ENCODE measurements at places on chromosomes 1 and 21.

- no peaks in the 10 kb centered on the region for H3K27me3 ChIP-seq
- no peaks in the 10 kb centered on the region for H3K4me1 ChIP-seq
- H3K36me3 ChIP-seq, result peaks cover 14% of the 10 kb centered on the region
- H3K27ac ChIP-seq, result no peak overlapping the region
- no peak for DNase-seq
- no peak overlapping the region for H3K4me3 ChIP-seq
Measured at GRCh38 chr21:28875078-28875477, 117.6 kb downstream of the LTN1 start.

DNA sequence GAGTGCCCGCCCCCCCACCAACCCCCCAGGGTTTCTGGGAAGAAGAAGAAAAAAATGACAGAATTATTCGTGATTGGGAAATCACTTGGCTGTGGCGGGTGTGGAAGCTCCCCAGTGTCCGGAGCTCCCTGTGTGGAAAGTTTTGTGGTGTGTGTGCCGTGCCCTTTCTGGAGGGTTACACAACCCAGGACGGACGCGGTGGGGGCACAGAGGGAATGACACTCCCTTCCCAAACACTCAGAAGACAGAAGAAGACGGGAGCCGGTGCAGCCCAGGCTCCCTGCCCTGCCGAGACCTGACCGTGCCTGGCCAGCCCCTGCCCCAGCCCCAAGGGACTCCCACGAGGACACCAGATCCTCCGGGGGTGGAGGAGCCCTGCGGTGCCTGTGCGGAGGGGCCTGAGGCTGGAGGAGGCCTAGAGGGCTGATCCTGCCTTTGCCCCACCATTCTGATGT is 33.0 kb upstream of the ADARB1 start:
- H3K36me3 ChIP-seq, result no peaks in the 10 kb centered on the region
- no peak for DNase-seq
- H3K4me1 ChIP-seq, result peaks cover 19% of the 10 kb centered on the region
- H3K4me3 ChIP-seq, result no peak overlapping the region
- H3K27ac ChIP-seq, result peak overlapping the region; percentile 84
- H3K27me3 ChIP-seq, result no peaks in the 10 kb centered on the region

DNA sequence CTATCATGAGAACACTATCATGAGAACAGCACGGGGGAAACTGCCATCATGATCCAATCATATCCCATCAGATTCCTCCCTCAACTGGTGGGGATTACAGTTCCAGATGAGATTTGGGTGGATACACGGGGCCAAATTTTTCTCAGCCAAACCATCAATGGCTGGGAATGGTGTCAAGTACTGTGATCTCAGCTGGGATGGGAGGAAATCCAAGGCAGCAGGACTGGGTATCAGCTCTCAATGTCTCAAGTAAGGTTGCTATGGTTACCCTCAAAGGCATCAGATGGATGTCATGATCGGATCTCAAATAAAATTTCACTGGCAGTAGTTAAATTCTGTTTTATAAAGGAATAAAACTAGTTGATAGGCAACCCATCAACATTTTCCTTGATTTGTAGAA is 399.0 kb downstream of the KCNT2 start:
- H3K4me3 ChIP-seq, result no peak overlapping the region
- H3K27me3 ChIP-seq, result no peaks in the 10 kb centered on the region
- H3K27ac ChIP-seq, result no peak overlapping the region
- H3K4me1 ChIP-seq, result no peaks in the 10 kb centered on the region

- no peak overlapping the region for H3K4me3 ChIP-seq
- H3K27ac ChIP-seq, result no peak overlapping the region
- no peaks in the 10 kb centered on the region for H3K36me3 ChIP-seq
- H3K27me3 ChIP-seq, result no peaks in the 10 kb centered on the region
Measured at GRCh38 chr1:40337443-40337842, 20.4 kb upstream of the COL9A2 start.

GRCh38 chr1:8211251-8211882 is 106.5 kb upstream of the SLC45A1 start:
- H3K4me3 ChIP-seq, result no peak overlapping the region
- no peak for DNase-seq
- H3K27ac ChIP-seq, result no peak overlapping the region

- H3K27ac ChIP-seq, result no peak overlapping the region
- no peak overlapping the region for H3K4me3 ChIP-seq
- no peaks in the 10 kb centered on the region for H3K27me3 ChIP-seq
- no peaks in the 10 kb centered on the region for H3K36me3 ChIP-seq
- H3K4me1 ChIP-seq, result no peaks in the 10 kb centered on the region
Measured at GRCh38 chr1:205920861-205921569, 22.2 kb downstream of the SLC26A9 start.

GRCh38 chr1:165900576-165901380 is 73.4 kb downstream of the UCK2 start:
- no peak for DNase-seq
- H3K27ac ChIP-seq, result no peak overlapping the region
- peaks cover 3% of the 10 kb centered on the region for H3K27me3 ChIP-seq
- no peak overlapping the region for H3K4me3 ChIP-seq

Data from vagina (tissue), 2 donors.